Tibial nerve (tissue), 4 donors: ENCODE measurements at places on chromosomes 16 and 17.

DNA sequence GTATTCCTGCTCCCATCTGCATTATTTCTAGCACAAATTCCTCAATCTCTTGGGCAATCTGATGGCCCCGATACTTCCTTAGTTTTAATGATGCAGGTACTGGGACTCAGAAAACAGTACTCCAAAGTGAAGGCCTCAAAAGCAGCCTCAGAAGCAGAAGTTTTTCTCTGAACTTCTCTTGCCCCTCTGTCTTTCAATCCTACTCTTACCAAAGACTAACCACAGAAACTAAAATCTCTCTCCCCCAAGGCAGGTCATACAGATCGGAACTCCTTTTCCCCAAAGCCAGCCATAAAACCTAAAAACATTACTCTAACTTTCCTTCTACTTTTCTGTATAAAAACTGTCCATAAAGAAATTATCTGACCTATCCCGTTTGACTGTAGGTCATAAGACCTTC lies 103.5 kb downstream of the HS3ST3A1 start:
- DNase-seq, result no peak

DNA sequence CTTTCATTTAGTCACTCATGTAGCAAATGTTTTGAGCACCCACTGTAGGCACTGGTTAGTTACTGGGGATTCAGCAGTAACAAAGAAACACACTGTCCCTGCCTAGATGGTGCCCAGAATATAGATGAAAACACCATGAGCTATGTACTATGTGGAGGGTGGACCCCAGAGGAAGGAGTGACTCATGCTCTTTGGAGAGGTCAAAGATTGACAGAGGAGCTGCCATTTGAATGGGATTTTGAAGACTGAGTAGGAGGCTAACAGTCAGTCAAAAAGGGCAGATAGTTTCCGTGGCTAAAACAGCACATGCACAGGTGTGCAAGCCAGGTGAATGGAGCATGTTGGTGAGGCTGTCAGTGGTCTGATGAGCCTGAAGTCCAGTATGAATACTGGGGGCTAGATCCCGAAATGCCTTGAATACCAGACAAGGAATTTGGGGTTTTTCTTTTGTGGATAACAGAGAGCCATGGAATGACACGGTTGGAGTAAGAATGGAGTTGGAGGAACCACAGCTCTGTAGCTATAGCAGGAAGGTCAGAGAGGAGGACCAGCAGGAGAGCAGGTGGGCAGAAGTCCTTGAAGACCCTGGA lies 6.1 kb downstream of the IL21R start:
- DNase-seq, result no peak

DNA sequence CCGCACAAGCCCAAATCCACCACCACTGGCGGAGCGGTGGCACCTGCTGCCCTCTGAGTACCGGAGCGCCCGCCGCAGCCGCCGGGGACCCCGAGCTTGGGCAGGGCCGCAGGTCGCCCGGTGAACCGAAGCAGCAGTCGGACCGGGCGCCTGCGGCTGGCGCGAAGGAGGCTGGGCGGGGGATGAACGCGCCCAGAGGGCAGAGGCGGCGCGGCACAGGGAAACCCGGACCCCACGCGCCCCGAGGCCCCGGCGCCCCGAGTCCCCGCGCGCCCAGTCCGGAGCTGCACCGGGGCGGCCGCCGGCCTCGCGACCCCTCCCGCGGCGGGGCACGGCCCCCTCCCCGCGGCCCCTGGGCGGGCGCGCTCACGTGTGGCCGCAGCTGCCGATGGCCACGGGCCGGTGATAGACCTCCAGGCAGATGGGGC lies 393 bp downstream of the RNF166 start:
- DNase-seq, result no peak

DNA sequence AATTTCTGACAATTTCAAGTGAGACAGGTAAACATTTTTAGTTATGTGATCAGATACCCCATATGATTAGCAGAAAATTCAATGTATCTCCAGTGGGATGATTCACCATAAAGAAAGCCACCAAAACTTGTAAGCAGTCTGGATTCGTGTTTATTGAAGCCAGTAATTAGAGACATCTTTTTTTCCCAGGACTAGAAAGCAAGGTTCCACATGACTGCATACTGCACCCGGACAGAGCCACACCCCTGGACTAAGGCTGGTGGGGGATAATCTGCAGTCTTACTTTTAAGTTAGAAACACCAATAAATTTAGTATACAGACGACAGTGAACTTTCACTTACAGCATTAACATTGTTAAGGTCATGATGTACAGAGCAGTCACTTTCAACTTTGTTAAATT lies 24.2 kb upstream of the CMTM4 start:
- DNase-seq, result no peak

- DNase-seq, result no peak
Observed at GRCh38 chr16:25570131-25570530, 121.6 kb upstream of the HS3ST4 start.
